ENCODE measurements at places on chromosomes 3 and 15. TPM values are rescaled to one million over a fixed set of nuclear protein-coding genes. Genes with fewer than 3 reads are reported as not detected.

GATM gene
- total RNA-seq = 1.4 TPM

SLCO2A1 gene
- total RNA-seq = 0.32 TPM

FBXW12 gene
- not detected for total RNA-seq

NR2E3 gene
- total RNA-seq = 0.17 TPM

SHC4 gene
- 23.8 TPM for total RNA-seq

SUCLG2 gene
- 25.8 TPM for total RNA-seq

MKRN3 gene
- 1.3 TPM for total RNA-seq

SPTBN5 gene
- total RNA-seq = 3.0 TPM

TMIE gene
- 0.38 TPM for total RNA-seq

SAMMSON gene
- not detected for total RNA-seq

RHCG gene
- 0.89 TPM for total RNA-seq

PLSCR1 gene
- 53.8 TPM for total RNA-seq

HRG gene
- not detected for total RNA-seq

TUSC7 gene
- total RNA-seq = not detected

EPHA3 gene
- 0.67 TPM for total RNA-seq

CRYGS gene
- 1.5 TPM for total RNA-seq
